ENCODE measurements at places on chromosomes 4 and X. TPM values are rescaled to one million over a fixed set of nuclear protein-coding genes. Genes with fewer than 3 reads are reported as not detected.

- DNase-seq = no peak
Measured at GRCh38 chrX:49760290-49760890, 64.6 kb upstream of the PAGE1 start.

- no peak for DNase-seq
Measured at GRCh38 chr4:128220286-128221235, 67.1 kb downstream of the PGRMC2 start.

DNA sequence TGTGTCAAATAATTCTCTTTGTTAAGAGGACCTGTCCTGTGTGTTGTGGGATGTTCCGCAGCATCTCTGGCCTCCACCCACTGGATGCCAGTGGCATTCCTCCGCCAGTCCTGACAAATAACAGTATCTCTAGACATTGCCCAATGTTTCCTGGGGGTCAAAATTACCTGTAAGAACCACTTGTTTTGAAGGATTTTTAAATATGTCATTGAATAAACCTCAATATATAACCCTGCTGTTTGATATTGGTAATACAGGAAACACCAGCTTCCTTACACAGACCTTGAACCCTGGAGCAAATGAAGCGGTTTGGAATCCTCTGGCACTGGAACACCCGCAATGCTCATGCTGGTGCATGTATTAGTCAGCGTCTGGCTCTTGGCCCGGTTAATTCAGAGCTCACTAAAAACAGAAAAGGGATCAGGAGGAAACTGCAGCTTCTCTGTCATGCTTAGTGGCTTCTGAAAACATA, 101.3 kb downstream of the TBL1X start:
- DNase-seq = peak; percentile 24

The SATL1 gene
- 0.61 TPM for polyA plus RNA-seq

The SH2D1A gene
- 3.3 TPM for polyA plus RNA-seq

The S100P gene
- polyA plus RNA-seq = 0.67 TPM

The SSX2B gene
- polyA plus RNA-seq = not detected

GRCh38 chr4:69322055-69322454, 41.8 kb downstream of the UGT2B28 start:
- no peak for DNase-seq

- no peak for DNase-seq
Measured at GRCh38 chrX:48626401-48627298, 29.4 kb downstream of the WDR13 start.

DNA sequence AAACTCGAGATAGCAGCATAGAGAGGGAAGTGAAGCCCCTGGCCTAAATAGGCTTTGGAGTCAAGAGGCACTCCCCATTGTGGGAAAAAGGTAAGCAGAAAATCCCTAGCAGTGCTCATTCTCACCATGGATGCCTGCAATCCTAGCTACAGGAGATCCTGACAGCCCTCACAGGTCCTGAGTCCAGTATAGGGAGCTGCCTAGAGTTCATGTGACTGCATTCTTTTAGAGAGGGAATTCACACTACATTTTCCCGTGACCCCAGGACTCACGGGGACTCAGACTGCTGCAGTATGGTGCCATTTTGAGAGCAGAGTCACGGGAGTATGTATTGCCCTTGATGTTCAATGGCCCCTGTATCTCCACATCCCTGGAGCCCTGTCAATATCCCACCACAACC, 82.4 kb downstream of the MAGED1 start:
- no peak for DNase-seq

The ENPEP gene
- polyA plus RNA-seq = 20.4 TPM

DNA sequence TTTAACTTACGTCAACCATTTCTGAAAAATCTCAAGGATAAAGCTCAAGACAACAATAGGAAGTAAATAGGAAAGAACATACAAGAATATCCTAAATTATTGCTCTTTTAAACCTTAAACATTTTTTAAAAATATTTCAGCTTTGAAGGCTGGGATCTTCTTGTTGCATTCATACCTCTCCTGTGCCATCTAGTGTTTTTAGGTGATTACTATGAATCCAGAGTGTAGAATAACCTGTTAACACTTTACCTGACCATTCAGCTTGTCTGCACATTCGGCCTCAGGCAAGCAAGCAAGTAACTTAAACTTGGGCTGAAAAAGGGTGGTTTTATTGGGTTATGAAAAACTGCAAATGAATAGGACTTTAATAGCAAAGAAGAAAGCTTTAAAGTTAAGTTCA, 507.8 kb upstream of the INTU start:
- DNase-seq = no peak

DNA sequence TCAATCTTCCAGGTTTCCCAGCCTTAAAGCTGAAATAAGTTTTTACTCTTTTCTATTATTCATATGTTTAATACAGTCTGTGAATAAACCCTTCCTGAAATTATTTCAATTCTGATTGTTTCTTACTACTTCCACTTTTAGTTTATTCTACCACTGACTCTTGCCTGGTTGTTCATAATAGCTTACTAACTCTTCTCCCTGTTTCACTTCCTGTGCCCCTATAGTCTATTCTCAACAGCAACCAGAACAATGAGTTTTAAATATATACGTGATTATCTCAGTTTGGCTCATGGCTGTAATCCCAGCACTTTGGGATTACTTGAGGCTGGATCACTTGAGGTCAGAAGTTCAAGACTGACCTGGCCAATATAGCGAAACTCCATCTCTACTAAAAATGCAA, 408.0 kb upstream of the SPOCK3 start:
- DNase-seq = no peak

The AREG gene
- not detected for polyA plus RNA-seq

- DNase-seq = peak; percentile 82
Measured at GRCh38 chrX:9677098-9677739, 88.4 kb downstream of the GPR143 start.

- no peak for DNase-seq
Measured at GRCh38 chr4:151887031-151887815, 126.4 kb upstream of the GATB start.

DNA sequence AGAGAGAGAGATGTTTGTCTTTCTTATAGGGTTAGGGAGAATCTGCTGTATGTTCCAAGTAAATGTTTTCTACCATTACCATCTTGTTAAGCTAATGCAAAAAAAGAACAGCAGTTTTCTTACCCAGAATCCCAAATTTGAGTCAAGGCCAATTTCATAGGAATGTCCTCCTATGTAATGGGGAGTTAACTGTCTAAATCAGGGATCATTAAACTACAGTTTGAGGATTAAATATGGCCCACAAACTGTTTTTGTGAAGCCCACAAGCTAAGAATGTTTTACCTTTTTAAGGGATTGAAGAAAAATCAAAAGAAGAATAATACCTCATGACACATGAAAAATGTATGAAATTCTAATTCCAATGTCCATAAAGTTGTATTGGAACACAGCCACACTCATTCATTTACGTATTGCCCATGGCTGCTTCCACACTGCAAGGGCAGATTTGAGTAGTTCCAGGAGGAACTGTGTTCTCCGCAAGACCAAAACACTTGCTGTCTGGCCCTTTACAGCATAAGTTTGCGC, 113.2 kb upstream of the SPRY1 start:
- no peak for DNase-seq

The CENPC gene
- polyA plus RNA-seq = 14.6 TPM

DNA sequence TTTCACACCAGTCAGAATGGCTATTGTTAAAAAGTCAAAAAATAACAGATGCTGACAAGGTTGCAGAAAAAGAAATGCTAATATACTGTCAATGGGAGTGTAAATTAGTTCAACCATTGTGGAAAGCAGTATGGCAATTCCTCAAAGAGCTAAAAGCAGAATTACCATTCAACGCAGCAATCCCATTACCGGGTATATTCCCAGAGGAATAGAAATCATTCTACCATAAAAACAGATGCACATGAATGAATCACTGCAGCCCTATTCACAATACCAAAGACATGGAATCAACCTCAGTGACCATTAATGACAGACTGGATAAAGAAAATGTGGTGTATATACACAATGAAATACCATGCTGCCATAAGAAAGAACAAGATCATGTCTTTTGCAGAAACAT, 243.0 kb downstream of the STPG2 start:
- DNase-seq = no peak

- no peak for DNase-seq
Measured at GRCh38 chrX:14015294-14015693, 14.4 kb downstream of the GEMIN8 start.

The HS6ST2 gene
- polyA plus RNA-seq = 46.5 TPM

DNA sequence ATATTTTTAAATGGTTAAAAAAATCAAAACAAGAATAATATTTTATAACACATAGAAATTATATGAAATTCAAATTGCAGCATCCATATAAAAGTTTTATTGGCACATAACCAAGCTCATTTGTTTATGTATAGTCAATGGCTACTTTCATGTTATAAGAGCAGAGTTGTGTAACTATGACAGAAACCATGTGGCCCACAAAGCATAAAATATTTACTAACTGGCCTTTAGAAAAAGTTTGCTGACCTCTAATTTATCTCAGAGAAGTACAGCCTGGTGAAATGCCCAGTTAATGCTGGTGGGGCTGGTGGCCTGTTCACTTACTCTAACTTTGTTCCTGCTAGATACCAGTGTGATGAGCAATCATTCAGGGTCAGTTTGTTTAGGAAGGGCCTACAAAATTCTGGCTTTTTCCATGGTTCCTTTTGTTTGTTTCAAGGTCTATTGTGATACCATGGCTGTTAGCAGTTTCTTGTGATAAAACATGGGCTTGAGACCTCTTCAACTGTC, 104.6 kb downstream of the PPP1R2C start:
- no peak for DNase-seq

The TRIM75 gene
- 0.10 TPM for polyA plus RNA-seq

The TRIM61 gene
- polyA plus RNA-seq = 2.7 TPM

DNA sequence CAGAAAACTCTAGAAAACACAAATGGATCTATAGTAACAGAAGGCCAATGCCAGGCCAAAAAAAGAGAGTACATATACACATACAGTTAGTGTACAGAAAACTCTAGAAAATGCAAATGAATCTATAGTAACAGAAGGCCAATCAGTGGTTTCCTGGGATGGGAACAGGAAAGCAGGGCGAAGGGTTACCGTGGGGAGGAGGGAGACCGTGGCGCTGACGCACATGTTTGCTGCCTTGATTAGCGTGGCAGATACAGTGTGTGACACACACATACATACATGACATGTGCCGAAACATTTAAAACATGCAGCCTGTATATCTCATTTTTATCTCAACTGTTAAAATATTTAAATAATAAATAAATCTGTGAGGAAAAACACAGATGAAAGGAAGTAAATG, 14.7 kb downstream of the GAK start:
- no peak for DNase-seq

GRCh38 chrX:10055430-10055829, 88.3 kb downstream of the CLDN34 start:
- DNase-seq = no peak

- no peak for DNase-seq
Measured at GRCh38 chr4:26717332-26717731, 133.4 kb downstream of the TBC1D19 start.

- no peak for DNase-seq
Measured at GRCh38 chr4:81590596-81590995, 118.9 kb upstream of the RASGEF1B start.

The SERTM2 gene
- 0.28 TPM for polyA plus RNA-seq
